ENCODE measurements at places on chromosomes 16 and 17.

GRCh38 chr16:15539197-15539596 lies 103.8 kb downstream of the MARF1 start:
- DNase-seq, result no peak

- no peak for DNase-seq
Measured at GRCh38 chr17:14506364-14506763, 205.5 kb downstream of the HS3ST3B1 start.

DNA sequence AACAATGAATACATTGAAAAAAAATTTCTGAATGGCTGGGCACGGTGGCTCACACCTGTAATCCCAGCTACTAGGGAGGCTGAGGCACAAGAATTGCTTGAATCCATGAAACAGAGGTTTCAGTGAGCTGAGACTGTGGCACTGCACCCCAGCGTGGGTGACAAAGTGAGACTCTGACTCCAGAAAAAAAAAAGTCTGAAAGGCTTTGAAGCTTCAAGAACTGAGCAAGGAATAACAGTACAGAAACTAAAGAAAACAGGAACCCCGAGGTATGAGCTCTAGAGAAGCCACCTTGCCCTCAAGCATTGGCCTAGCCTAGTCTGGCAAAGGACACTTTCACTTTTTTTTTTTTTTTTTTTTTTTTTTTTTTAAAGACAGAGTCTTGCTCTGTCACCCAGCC lies 45.0 kb downstream of the TEX2 start:
- DNase-seq, result no peak

- DNase-seq, result no peak
Measured at GRCh38 chr16:17768257-17768656, 297.5 kb upstream of the XYLT1 start.

- DNase-seq, result no peak
Measured at GRCh38 chr17:30576326-30576861, 99.2 kb downstream of the GOSR1 start.

Data from NCI-H2029 treated with DMSO at 0.1 percent for 48 hours (cell line).